ENCODE measurements at places on chromosomes 4 and X. TPM values are rescaled to one million over a fixed set of nuclear protein-coding genes. Genes with fewer than 3 reads are reported as not detected.

DNA sequence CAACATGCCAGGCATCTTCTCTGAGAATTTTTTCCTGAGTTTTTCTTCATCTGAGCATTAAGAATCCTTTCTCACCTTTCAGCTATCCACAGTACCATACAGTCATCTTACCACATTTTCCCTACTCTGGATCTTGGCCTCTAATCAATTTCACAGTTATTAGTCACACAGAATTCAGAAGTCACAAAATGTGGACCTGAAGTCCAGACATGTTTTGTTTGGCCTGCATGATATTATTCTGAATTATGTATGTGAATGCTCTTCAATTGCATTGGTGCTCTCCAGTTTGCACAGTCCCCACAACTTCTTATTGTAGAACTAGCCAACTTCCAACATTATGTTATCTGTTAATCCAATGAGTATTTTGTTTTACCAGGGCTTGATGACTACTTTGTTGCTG lies 102.3 kb upstream of the GRIA3 start:
- no peak overlapping the region for H3K4me3 ChIP-seq
- H3K27me3 ChIP-seq: no peaks in the 10 kb centered on the region
- no peaks in the 10 kb centered on the region for H3K4me1 ChIP-seq

Gene CXorf49
- total RNA-seq: not detected

- H3K36me3 ChIP-seq: no peaks in the 10 kb centered on the region
- H3K4me1 ChIP-seq: no peaks in the 10 kb centered on the region
- no peak overlapping the region for H3K4me3 ChIP-seq
- no peak overlapping the region for H3K27ac ChIP-seq
These were observed 102.0 kb upstream of the ARHGAP24 start for GRCh38 chr4:85372966-85373365.

Gene ITM2A
- total RNA-seq: 74.3 TPM

DNA sequence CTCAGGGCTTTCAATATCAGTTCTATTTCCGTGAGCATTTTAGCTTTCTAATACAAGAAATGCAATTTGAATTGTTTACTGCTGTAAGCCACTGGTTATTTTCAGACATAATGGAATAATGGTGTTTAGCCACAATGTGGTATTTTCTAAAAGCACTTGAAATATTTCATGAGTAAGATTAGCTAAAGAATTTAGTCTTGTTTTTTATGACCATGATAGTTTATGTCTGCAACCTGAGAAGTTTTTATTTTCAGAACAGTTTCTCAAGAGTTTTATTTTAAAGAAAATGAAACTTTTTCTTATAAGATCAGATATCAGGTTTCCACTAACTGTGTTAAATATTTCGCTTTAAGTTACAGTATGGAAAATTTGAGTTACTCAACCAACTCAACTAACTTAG lies 60.2 kb downstream of the SLIT2 start:
- no peak overlapping the region for H3K4me3 ChIP-seq
- H3K36me3 ChIP-seq: no peaks in the 10 kb centered on the region
- DNase-seq: no peak
- no peaks in the 10 kb centered on the region for H3K4me1 ChIP-seq
- H3K27ac ChIP-seq: no peak overlapping the region

Gene SPANXD
- total RNA-seq: not detected

Gene SULT1B1
- 1.1 TPM for total RNA-seq

Gene AR
- not detected for total RNA-seq

DNA sequence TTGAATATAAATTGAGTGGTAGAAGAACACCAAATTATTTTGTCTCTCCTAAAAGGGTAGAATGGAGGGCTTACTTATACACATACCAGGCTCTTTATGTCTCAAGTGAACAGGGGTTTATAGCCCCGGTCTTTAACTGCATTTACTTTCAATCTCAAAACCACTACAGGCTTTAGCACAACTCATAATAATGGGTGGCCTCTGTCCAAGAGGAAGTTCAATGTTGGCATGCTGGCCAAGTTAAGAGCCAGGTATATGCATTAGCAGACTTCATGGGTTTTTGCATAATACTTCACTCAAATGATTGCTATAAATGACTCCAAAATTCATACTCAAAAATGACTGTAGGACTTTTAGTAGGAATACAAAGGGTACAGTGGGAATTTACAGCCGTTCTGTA lies 118.5 kb upstream of the OTUD4 start:
- DNase-seq: no peak
- no peaks in the 10 kb centered on the region for H3K36me3 ChIP-seq
- H3K4me1 ChIP-seq: peaks cover 15% of the 10 kb centered on the region
- no peak overlapping the region for H3K4me3 ChIP-seq
- H3K27me3 ChIP-seq: no peaks in the 10 kb centered on the region

Gene SPATA18
- 0.26 TPM for total RNA-seq

Gene USO1
- 37.5 TPM for total RNA-seq

GRCh38 chrX:108380222-108380621 lies 58.0 kb downstream of the COL4A6 start:
- H3K4me1 ChIP-seq: no peaks in the 10 kb centered on the region
- no peaks in the 10 kb centered on the region for H3K27me3 ChIP-seq
- H3K36me3 ChIP-seq: no peaks in the 10 kb centered on the region
- no peak overlapping the region for H3K4me3 ChIP-seq
- DNase-seq: no peak

DNA sequence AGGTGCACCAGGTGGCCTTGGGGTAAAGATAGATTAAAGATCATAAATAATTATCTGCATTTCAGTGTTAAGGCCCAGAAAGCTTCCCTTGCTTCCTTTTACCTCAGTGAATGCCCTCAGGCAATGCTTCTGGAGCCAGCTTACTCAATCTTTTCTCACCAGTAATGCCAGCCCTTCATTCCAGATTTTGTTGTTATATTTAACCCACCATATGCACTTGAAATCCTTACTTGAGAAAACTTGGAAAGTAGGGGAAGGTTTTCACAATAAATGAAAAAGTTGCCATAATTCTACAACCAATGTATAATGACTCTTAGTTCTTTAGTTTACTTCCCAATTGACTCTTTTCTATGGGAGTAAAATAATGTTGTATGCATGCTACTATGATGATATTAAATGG lies 17.1 kb upstream of the PBDC1 start:
- no peaks in the 10 kb centered on the region for H3K27me3 ChIP-seq
- DNase-seq: no peak
- no peak overlapping the region for H3K27ac ChIP-seq
- H3K4me3 ChIP-seq: no peak overlapping the region

DNA sequence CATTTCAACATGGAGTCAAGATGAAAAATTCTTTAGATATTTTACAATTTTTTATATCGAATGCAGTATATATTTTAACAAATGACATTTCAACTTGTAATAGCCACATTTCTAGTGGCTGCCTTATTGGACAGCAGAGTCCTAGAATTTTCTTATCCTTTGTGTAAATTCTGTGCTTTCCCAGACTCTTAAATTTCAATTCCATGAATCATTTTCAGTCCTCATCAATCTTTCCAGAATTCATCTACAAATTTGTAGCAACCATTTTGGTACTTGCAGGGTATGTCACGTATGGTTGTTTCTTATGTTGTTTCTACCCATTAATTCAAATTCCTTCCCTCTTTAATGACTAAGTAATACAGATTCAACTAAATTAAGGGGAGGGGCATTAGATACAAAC lies 2.7 kb downstream of the PAICS start:
- no peak overlapping the region for H3K27ac ChIP-seq
- no peak overlapping the region for H3K4me3 ChIP-seq
- H3K36me3 ChIP-seq: peaks cover 39% of the 10 kb centered on the region
- DNase-seq: no peak

Gene HSFX3
- not detected for total RNA-seq

Gene CLCN5
- total RNA-seq: 4.0 TPM

Gene PAGE2B
- not detected for total RNA-seq

- peaks cover 71% of the 10 kb centered on the region for H3K36me3 ChIP-seq
- no peak for DNase-seq
- no peaks in the 10 kb centered on the region for H3K27me3 ChIP-seq
- H3K4me1 ChIP-seq: peaks cover 42% of the 10 kb centered on the region
These were observed 40.0 kb downstream of the DHX15 start for GRCh38 chr4:24544208-24544988.

Gene PPBP
- total RNA-seq: not detected

GRCh38 chr4:11866391-11866790 lies 437.7 kb upstream of the HS3ST1 start:
- H3K4me1 ChIP-seq: no peaks in the 10 kb centered on the region
- DNase-seq: no peak
- H3K27ac ChIP-seq: no peak overlapping the region

Gene TAPT1
- 31.9 TPM for total RNA-seq

Gene GAGE13
- not detected for total RNA-seq

DNA sequence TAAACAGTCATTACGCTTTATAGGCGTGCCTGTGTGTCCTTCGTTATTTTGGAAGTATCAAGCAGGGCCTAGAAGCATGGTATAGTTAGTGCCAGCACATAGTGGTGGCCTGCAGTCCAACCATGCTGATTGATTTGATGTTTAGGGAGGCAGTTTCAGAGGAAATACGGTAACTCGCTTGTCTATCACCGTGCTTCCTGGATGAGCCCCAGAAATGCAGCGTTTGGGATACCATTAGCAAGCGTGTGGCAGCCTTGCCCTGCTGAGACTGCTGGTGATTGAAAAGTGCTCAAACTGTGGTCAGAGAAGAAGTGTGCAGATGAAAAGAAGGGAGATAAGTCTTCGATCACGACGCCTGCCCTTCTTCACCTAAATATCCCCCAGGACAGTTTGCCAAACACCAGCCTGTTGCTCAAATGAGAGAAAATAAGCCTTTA lies 158.4 kb downstream of the CHIC2 start:
- H3K27ac ChIP-seq: no peak overlapping the region
- no peak for DNase-seq
- no peaks in the 10 kb centered on the region for H3K36me3 ChIP-seq
- H3K4me3 ChIP-seq: peak overlapping the region; percentile 57
- peaks cover 13% of the 10 kb centered on the region for H3K4me1 ChIP-seq

GRCh38 chrX:117511379-117511778 lies 605.2 kb downstream of the KLHL13 start:
- no peak overlapping the region for H3K27ac ChIP-seq
- H3K4me3 ChIP-seq: no peak overlapping the region
- no peaks in the 10 kb centered on the region for H3K36me3 ChIP-seq

GRCh38 chr4:22487328-22487727 lies 28.5 kb downstream of the ADGRA3 start:
- H3K4me3 ChIP-seq: no peak overlapping the region
- DNase-seq: no peak
- H3K27ac ChIP-seq: no peak overlapping the region
- H3K27me3 ChIP-seq: no peaks in the 10 kb centered on the region
- H3K36me3 ChIP-seq: peaks cover 2% of the 10 kb centered on the region

DNA sequence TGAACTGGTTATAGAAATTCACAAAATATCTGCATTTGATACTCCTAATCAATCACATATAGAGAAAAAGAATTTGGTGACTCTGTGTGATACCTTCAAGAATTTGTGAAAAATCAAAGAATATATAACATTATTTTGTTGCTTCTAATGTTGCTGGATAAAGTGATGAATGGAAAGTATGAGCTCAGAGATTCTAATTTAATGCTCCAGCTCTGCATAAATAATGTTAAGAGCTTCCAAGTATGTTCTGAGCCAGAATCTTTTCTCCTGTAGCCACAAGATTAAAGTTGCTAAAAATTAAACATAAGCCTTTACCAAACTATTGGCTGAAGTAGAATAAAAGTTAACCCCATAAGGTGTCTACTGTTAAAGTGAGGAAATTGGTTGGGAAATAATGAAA lies 294.7 kb upstream of the CT83 start:
- no peak for DNase-seq
- no peak overlapping the region for H3K27ac ChIP-seq
- no peak overlapping the region for H3K4me3 ChIP-seq
- H3K4me1 ChIP-seq: no peaks in the 10 kb centered on the region
- no peaks in the 10 kb centered on the region for H3K27me3 ChIP-seq
- no peaks in the 10 kb centered on the region for H3K36me3 ChIP-seq

DNA sequence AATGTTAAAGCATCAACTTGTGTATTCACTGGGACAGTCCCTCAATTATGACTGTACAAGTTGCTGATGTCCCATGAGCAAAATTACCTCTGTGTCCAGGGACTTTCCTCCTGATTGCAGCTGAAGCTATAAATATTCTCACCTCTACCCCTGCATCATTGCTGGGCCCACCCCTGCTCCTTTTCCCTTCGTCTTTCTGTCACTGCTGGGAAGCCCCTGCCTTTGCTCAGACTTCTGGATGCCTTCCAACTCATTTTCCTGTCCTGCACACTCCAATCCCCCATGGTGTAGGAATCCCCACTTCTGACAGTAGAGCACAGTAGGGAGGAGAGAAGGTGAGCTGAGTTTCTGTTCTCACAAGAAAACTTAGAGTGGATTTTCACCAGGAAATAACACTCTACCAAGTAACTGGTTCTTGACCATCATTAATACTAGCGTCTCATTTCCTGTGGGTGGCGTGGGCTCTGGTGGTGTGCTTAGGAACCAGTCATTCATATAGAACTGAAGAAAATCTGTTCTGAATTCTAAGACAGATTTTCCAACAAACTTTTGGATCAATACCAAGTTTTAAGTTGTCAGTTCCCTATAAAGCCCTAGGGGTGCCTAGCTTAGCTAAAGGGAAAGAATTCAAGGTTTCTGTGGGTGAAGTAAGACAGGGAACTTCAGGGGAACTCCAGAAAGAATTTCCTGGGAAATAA lies 136.2 kb upstream of the MED14 start:
- peak overlapping the region; percentile 61 for H3K27ac ChIP-seq
- DNase-seq: peak; percentile 19
- H3K27me3 ChIP-seq: peaks cover 4% of the 10 kb centered on the region
- H3K4me3 ChIP-seq: no peak overlapping the region

- no peaks in the 10 kb centered on the region for H3K4me1 ChIP-seq
- no peak for DNase-seq
- H3K4me3 ChIP-seq: no peak overlapping the region
- no peak overlapping the region for H3K27ac ChIP-seq
- no peaks in the 10 kb centered on the region for H3K27me3 ChIP-seq
These were observed 443.1 kb upstream of the PITX2 start for GRCh38 chr4:111066001-111066400.

DNA sequence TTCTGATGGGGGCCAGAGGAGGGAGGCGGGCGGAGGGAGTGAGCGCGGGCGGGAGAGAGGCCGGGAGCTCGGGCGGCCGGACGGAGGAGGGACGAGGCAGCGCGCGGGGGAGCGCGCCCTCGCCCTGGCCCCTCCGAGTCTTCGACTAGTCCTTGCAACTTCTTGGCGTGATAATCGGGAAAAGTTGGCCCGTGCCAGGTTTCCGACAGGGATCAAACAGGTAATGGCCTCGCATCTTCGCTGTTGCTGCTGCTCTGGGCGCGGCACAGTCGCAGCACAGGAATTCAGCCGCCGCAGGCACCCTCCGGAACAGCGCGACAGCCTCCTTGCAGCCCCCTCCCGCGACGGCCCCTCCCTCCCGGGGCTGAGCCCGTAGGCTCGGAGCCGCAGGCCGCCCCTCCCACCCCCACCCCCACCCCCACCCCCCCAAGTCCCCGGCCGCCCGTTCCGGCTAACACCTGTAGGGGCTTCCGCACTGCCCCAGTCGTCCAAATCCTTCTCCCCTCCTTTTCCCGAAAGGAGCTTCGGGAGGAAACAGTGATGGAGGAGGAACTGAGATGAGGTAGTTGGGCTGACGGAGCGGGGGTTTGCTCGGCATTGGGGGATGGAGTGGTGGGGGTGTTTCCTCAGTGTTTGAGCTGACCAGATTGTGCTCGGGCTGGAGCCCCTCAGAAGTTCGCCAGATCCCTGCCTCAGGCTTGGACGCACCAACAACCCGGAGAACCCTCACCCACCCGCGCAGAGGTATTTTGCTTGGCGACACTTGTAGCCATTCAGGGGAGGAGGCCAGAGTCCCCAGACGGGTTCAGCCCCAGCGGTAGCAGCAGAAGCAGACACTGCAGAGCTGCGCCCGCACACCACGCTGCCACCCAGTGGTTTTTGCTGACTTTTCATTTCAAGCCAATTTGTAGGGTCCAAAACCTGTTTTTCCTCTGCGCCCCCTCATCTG lies at the start of gene FGF13:
FGF13 (minus strand) TSS at position 319 of the 949 bp plus-strand sequence. CDS start 714 bp downstream, outside the sequence.
- no peak within 1 kb of the TSS for H3K4me3 ChIP-seq
- H3K36me3 ChIP-seq: no peaks in the 10 kb centered on the region
- H3K4me1 ChIP-seq: no peaks in the 10 kb centered on the region

Gene RASGEF1B
- total RNA-seq: 2.0 TPM
